ENCODE measurements at places on chromosomes 1 and 21.
A peak's percentile ranks its signal among the peaks of the same experiment; 100 is the strongest.

DNA sequence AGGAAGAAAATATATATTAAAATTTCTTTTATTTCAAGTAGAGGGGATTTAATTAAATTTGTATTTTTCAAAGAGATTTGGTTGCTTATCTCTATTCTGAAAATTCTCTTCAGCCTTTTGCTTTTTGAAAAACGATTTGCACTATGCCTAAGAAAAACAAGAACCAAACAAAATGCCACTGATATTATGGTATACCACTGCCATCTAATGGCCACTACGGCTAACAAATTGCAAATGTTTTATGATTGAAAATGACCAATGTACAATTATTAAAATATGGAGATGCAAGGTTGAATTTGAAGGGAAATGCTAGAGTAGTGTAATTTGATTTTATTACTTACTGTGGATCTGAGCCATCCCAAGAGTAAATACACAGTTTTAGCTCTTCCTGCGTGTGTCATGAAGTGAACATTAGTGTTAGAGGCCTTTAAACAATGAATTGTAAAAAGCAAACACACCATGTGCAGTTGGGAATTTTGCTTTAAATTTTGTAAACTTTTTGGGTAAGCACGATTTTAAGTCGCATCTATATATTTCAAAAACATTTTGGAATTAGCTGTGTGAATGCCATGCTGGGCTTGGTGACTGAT is 137.4 kb upstream of the USP25 start:
- peak; percentile 2 for DNase-seq

DNA sequence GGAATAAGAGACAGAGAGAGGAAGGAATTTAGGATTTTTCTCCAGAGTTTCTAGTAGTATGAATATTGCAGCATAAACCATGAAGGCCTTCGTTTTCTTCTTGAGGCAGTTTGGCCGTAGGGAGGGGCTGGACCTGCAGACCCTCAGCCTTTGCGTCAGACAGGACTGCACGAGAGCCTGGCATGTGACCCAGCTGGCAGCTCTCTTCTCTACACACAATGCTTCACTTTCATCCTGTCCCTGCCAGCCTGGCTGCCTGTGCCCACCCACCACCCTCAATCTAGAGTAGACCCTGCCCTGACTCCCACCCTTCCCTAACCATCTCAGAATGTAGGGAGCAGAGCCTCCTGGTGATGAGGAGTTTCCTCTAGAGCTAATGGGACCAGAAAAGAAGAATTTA is 1.6 kb downstream of the CA14 start:
- no peak for DNase-seq

DNA sequence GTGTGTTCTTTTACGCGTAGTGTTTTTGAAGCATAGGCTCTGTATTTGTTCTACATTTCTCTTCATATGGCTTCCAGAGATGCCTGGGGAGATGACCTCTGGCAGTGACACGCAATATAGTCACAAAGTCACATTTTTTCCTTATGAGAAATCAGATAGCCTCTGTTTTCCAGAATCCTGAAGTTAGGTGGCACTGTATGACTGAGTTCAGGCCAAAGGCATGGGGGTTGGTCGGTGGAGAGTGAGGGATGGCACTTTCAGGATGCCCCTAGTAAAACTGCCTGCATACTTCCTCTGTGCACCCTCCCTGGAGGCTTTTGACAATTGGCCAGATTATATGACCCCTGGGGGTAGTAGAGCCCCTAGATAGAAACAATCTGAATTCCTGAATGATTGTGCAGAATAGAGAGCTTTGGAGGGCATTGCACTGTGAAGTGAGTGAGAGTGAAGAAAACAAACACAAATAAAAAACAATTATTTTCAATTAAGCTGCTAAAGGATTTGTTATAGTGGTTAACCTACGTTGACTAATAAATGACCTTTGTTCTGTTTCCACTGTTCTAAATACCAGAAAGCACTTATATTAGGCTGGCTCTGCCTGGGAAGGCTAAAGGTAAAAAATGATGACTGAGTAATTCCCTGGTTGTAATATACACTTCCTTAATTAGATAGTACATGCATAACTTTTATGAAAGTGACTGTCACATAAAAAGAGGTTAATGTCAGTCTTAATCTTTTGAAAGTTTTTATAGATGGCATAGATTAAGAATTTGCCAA is 1660.8 kb downstream of the PLA2G4A start:
- no peak for DNase-seq

GRCh38 chr1:910311-910880 is 13.3 kb upstream of the SAMD11 start:
- DNase-seq, result no peak

- no peak for DNase-seq
Observed at GRCh38 chr1:16716691-16717335, 23.5 kb upstream of the RNU1-4 start.

- no peak for DNase-seq
Observed at GRCh38 chr1:32480003-32480402, 15.1 kb downstream of the ZBTB8B start.

GRCh38 chr1:65940126-65940525 is 147.4 kb downstream of the PDE4B start:
- DNase-seq, result no peak

- DNase-seq, result no peak
Observed at GRCh38 chr1:205632669-205633169, 908 bp upstream of the ELK4 start.

DNA sequence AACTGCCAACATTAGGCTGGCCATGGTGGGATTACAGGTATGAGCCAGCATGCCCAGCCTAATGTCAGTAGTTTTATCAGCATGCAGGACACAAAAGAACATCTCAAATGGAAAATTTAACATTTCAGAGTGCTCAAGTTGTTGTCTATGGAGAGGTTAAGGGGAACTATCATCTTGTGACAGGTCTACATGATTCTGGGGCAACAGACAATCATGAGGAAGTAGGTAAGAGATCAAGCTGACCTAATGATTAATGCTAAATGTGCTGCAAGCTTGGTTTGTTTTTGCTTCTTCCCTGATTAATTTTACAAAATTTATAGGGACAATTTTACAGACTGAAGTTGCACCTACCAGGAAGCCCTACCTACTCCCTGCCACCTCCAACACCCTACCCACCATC is 36.6 kb downstream of the FMO4 start:
- DNase-seq, result no peak

GRCh38 chr1:233509526-233509925 is 104.4 kb upstream of the KCNK1 start:
- no peak for DNase-seq

DNA sequence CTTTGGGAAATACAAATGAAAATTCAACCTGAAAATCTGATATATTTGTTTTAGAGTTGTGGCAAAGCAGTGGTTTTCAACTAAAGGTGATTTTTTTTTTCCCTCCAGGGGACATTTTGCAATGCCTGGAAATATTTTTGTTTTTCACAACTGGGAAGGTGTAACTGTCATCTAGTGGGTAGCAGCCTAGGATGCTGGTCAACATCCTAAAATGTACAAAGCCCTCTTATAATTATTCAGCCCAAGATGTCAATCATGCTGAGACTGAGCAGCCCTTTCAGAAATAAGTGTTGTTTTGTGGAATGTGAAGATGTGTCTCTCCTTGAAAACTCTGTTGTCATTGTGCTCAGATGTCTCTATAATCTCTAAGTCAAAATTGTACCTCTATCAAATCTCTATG is 95.2 kb upstream of the NCAM2 start:
- no peak for DNase-seq

DNA sequence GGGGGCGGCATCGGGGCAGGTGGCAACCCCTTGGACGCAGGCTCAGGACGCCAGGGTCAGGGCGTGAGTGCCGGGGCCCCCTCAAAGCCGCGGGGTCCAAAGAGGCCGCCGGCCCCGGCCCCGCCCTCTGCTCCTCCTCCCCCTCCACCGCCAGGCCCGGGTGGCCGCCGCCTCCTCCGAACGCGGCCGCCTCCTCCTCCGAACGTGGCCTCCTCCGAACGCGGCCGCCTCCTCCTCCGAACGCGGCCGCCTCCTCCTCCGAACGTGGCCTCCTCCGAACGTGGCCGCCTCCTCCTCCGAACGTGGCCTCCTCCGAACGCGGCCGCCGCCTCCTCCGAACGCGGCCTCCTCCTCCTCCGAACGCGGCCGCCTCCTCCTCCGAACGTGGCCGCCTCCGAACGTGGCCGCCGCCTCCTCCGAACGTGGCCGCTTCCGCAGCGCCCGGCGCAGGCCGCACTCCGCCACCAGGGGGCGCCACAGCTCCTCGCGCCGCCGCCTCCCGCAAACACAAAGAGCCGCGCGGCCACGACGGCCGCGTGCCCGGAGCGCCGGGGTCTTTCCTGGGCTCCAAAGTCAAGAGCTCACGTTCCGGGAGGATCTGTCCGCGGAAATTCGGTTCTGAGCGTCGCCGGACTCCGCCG is 19.3 kb upstream of the SAMD11 start:
- peak; percentile 75 for DNase-seq

- DNase-seq, result no peak
Observed at GRCh38 chr21:45540601-45540970, 1.7 kb downstream of the SLC19A1 start.

DNA sequence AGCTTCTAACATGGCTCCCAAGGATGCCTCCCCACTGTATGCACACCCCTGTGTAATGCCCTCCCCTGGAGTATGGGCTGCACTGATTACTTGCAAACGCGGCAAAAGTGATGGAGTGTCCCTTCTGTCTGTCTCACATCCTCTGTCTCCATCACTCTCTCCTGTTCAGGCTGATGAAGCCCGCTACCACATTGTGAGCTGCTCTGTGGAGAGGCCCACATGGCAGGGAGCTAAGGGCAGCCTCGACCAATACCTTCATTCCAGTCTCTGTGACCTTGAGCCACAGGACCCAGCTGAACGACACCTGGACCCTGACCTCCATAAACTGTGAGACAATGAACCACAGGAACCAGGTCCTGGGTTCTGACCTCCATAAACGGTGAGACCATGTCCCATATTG is 154.1 kb upstream of the ETV3 start:
- DNase-seq, result no peak

- no peak for DNase-seq
Observed at GRCh38 chr1:216804111-216804510, 80.9 kb upstream of the ESRRG start.

GRCh38 chr1:200134116-200134515 is 106.6 kb downstream of the NR5A2 start:
- no peak for DNase-seq

GRCh38 chr1:110896090-110896489 is 23.1 kb downstream of the CD53 start:
- DNase-seq, result no peak

DNA sequence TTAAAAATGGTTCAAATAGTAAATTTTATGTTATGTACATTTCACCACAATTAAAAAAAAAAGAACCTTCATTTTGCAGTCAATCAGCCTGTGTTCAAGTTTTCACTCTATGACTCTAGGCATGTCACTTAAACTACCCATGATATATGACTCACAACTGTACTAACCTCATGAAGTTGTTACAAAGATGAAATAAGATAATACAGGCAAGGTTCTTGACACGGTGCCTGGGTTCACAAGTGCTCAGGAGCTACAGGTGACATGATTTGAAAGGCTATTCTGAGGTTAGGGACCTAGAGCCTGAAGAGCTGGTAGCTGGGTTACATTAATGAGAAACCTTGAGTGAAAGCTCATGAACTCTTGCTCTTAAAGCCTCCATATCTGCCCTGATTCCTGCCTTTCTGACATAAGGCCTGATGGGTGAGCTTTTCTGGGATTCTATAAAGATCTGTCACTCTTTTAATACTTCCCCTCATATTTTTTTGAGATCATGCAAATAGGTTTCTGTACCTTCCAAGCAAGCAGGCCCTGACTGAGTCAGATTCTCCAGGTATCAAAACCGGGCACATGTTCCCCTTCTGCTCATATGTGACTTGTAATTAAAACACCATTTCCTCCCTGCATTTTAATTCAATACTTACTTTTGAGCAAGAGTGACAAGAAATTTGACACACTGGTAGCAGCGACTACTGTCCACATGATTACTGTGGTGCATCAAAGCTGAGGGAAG is 34.0 kb downstream of the PCSK9 start:
- DNase-seq, result no peak

DNA sequence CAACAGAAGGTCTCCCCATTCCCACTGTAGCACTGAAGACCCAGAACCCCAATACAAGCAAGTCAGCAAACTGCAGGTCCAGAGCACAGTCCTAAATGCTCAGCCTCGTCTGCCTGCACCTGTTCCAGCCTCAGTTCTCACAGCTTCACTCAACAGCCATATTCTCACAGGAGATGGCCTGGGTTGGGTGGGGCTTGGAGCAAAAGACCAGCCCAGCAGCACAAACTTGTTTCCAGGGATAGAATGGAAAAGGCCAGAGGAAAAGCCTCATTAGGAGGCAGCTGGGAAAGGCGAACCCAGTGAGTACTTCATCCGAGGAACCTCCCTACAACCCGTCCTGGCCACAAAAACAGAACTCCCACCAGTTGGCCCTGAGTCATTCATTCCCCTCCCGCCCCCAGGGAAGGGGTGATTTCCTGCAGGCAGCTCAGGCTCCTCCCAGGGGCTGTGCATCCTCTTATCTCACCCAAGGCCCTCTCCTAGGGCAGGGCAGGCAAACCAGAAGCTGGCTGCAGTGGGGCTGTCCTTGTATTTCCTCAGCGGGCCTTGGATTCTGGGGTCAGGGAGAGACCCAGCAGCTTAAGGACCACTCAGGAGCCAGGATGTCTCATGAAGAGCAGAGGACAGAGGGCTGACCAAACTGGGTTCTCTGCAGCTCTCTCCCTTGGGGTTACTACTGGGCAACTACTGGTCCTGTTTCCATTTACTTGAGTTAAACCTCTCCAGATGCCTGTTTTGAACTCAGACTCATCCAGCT is 7.4 kb upstream of the MPL start:
- no peak for DNase-seq

- no peak for DNase-seq
Observed at GRCh38 chr1:239387304-239388158, 1.2 kb downstream of the CHRM3 start.

GRCh38 chr1:29513357-29513756 is 277.0 kb downstream of the PTPRU start:
- peak; percentile 22 for DNase-seq

DNA sequence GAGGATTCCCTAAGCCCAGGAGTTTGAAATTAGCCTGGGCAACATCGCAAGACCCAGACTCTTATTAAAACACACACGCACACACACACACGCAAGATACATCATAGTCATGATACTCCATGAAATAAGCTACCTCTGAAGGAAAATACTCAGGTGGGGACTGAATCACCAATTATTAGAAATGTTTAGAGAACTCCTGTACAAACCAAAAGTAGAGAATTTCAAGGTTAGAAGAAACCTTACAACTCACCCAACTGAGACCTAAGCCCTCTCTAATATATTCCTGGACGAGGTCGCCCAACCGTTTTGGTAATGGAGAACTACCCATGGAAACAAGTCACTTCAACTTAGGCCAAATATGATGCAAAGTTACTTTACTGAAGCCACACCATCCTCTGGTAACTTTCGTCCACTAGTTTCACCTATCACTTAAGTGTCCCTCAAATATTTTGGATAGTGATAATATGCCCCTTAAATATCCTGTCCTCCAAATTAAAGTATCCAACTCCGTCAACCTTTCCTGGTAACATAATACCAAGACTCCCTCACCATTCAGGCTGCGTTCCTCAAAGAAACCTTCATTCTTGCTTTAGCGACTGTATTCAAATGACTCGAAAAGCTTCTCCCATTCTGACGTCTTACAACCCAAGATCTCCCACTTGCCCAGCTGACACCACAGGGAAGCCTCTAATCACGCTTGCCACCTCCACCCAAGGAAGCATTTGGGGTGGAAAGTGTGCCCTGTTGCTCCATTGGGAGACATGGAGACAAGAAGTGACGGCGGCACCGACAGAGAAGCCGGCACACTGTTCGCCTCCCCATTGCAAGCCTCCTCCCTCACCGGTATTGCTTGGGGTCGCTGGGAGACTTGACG is 856 bp downstream of the NRDC start:
- DNase-seq, result no peak

- DNase-seq, result no peak
Observed at GRCh38 chr1:234310460-234310817, 62.8 kb upstream of the COA6 start.
